GM12891 (cell line): ENCODE measurements at places on chromosomes 5 and 9.

DNA sequence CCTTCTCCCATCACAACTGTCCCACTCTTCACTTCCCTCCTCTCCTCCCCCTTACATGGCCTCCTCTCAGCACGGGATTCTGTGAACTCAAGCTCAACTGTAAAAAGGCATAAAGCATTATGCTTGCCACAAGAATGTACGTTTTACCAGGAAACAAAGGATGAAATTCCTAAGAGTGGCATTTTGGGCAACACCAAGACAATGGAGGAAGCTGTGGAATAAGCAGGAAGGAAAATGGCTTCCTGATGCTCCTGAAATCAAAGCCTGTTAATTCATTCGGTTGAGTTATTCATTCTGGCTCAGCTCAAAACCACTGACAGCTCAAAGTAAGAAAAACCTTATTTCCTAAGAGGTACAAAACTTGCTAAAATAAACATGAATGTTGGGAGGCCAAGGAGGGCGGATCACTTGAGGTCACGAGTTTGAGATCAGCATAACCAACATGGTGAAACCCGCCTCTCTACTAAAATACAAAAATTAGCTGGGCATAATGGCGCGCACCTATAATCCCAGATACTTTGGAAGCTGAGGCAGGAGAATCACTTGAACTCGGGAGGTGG is 40.8 kb upstream of the DMRT1 start:
- DNase-seq: no peak

DNA sequence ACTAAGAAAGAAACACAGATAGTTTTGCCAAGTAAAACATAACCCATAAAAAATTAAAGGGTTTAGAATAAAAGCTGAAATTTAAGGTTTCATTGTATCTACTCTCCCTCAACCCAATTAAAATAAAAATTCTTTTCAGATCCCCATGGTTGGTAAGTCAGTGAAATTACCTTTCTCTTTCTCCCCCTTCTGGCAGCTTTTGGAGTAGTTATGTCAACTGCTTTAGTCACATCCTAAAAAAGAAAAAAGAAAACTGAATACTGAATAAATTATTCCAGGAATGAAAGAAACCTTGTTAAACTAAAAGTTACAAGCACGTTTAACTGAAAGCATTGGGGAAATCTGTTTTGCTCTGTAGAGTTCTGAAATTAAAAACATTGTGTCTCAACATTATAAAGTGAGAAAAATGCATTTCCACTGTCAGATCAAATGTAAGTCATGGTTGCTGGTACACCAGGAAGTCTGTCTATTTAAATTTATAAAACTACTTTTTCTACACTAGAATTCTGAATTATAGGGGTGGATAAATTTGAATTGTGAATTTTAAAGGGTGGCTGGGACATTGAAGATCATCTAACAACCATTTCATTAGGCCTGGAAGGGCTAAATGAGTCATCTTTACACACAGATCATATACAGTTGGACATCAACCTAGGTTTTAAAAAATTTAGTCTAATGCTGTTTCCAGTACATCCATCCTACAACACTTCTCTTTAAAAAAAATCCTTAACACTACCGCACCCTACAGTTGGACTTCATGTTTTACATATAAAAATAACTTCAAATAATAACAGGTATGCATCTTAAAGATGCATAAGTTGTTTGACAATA is 24.7 kb downstream of the PSIP1 start:
- no peak for DNase-seq

GRCh38 chr5:142432369-142432863 is 107.6 kb upstream of the SPRY4 start:
- DNase-seq: no peak

- no peak for DNase-seq
Observed at GRCh38 chr5:153655201-153655510, 164.7 kb downstream of the GRIA1 start.

DNA sequence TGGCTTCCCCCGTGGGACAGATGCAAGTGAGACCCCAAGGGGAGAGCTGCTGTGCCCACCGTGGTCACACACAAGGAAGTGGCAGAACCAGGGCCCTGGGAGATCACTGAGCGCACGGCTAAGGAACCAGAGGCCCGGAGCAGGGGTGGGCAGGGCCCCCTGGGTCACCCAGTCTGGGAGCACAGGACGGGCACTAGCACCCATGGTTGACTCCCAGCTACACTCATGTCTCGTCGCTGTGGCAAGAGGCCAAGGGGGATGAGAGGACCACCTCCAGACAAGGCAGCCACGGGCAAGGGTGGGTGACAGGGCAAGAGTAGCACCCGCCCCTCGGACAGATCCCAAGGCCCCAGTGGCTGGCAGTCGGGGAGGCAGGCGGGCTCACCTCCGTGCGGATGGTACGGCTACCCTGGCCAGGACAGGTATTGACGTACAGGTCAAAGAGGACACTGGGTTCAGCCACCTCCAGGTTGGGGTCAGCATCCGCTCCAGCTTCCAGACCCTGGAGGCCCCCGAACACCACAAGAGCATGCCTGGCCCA is 5.1 kb downstream of the ENDOG start:
- DNase-seq: no peak

- DNase-seq: no peak
Observed at GRCh38 chr9:69049094-69049493, 13.5 kb downstream of the FXN start.

- DNase-seq: no peak
Observed at GRCh38 chr9:104786293-104786692, 22.4 kb downstream of the NIPSNAP3B start.

GRCh38 chr9:9585920-9586319 is 1026.9 kb downstream of the PTPRD start:
- DNase-seq: no peak

GRCh38 chr9:3977614-3978112 is 322.2 kb downstream of the GLIS3 start:
- DNase-seq: no peak

- DNase-seq: no peak
Observed at GRCh38 chr5:96432216-96433065, 607 bp downstream of the PCSK1 start.

DNA sequence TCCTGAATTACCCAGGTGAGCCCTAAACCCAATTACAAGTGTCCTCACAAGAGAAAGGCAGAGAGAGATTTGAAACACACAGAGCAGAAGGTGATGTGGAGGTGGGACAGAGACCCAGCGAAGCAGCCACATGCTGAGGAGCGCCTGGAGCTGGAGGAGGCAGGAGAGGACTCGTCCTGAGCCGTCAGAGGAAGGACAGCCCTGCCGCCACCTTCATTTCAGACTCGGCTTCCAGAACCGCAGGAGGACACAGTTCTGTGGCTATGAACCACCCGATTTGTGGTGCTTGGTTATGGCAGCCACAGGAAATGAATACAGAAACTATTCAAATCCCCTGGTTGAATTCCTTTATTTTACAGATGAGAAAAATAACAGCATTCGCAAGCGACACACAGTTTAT is 16.4 kb upstream of the FBP1 start:
- no peak for DNase-seq

DNA sequence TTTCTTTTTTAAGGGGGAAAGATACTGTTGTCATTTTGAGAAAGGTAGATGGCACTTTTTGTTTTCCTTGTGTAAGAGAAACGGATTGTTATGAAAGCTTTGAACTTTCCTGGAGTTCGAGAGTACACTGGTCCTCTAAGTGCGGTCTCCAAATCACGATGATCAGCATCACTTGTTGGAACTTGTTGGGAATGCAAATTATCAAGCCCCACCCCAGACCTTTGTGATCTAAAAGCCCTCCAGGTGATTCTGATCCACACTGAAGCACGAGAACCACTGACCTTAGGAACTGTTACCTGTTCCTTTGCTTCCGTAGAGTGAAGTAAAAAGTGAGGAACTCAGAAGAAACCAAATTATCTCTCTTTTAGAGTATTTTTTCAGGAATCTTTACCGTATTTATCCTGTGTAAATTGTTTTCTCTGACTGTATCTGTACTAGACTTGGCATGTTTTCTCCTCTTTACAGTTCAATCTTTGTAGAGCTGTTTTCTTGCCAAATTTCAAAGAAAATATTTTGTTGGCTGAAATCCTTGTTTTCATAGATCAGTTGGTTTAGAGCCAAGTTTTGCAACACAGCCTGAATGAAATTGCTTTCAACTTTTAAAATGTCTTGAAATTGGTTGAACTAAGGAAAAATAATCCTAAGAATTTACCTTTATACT is 4.0 kb downstream of the MAT2B start:
- DNase-seq: no peak

DNA sequence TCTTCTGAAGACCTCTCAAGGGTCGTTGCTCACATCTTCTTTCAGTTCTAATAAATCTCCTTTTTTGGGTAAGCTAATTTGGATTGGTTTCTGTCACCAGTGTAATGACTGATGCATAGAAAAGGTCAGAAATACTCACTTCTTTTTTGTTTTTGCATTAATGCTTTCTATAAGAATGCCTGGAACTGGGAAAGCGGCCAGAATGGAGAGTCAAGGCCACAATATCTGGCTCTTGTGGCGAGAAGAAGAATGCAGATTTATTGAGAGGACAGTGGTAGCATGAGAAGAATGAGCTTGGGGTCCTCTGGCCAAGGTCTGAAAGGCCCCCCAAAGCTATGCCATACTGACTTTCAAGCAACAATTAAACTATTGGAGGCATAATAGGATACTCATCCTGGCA is 88.0 kb upstream of the SLC12A2 start:
- DNase-seq: no peak

- no peak for DNase-seq
Observed at GRCh38 chr9:101480386-101480785, 44.8 kb upstream of the ALDOB start.

DNA sequence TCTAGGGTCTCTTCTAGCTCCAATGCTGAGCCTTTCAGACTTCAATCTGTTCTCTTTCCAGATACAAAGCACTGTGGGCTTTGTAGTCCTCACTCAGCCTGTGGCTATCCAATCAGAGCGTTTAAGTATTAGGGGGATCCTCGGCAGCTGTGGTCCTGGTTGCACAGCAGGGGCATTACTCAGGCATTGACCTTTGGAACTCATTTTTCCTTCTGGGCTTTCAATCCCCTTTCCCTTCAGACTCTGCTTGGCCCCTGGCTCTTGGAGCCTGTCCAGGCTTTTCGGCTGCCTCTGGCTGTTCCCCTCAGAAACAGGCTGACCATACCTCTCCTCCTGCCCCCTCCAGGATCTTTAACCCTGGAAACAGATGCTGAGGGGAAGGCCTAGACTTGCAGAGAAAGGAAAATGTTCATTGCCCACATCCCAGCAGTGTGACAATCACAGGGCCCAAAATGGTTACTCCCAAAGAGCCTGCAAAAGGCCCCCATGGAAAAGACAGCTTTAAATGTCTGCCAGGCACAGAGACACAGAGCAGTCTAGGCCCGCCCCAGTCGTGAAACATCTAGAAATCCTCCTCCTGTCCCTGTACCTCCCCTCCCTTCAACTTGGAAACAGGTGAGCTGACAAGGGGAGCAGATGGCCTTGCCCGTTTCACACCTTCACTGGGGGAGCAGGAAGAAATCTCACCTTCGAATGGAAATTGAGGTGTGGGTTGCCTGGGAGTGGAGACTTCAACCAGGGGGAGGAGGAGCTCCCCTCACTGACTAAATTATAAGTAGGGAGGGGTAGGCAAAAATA is 13.7 kb downstream of the C1QTNF2 start:
- no peak for DNase-seq

- no peak for DNase-seq
Observed at GRCh38 chr5:141647242-141647641, 4.0 kb downstream of the FCHSD1 start.
